ENCODE measurements at places on chromosomes 5 and 9. TPM values are rescaled to one million over a fixed set of nuclear protein-coding genes. Genes with fewer than 3 reads are reported as not detected.

GRCh38 chr5:139600336-139600949 lies 39.3 kb downstream of the UBE2D2 start:
- H3K4me3 ChIP-seq, result no peak overlapping the region
- H3K4me1 ChIP-seq, result peaks cover 3% of the 10 kb centered on the region
- H3K36me3 ChIP-seq, result peaks cover 29% of the 10 kb centered on the region
- no peak for DNase-seq
- no peak overlapping the region for H3K27ac ChIP-seq

- DNase-seq, result no peak
- peaks cover 17% of the 10 kb centered on the region for H3K4me1 ChIP-seq
- H3K4me3 ChIP-seq, result no peak overlapping the region
- H3K36me3 ChIP-seq, result no peaks in the 10 kb centered on the region
Observed at GRCh38 chr5:151904909-151905308, 19.7 kb downstream of the GLRA1 start.

The PCDHGB2 gene
- total RNA-seq, result 5.0 TPM

The PCDHB9 gene
- total RNA-seq, result 2.1 TPM

GRCh38 chr9:37800631-37801286 lies at the start of gene DCAF10:
Gene DCAF10 (plus strand): TSS chr9:37800797. CDS start chr9:37800867, 70 bp downstream.
- no peaks in the 10 kb centered on the region for H3K27me3 ChIP-seq
- H3K36me3 ChIP-seq, result no peaks in the 10 kb centered on the region
- DNase-seq, result peak; percentile 96

GRCh38 chr5:66757219-66757833 lies 161.1 kb downstream of the MAST4 start:
- no peaks in the 10 kb centered on the region for H3K4me1 ChIP-seq
- no peak overlapping the region for H3K27ac ChIP-seq
- peak; percentile 7 for DNase-seq
- no peaks in the 10 kb centered on the region for H3K36me3 ChIP-seq
- no peak overlapping the region for H3K4me3 ChIP-seq

DNA sequence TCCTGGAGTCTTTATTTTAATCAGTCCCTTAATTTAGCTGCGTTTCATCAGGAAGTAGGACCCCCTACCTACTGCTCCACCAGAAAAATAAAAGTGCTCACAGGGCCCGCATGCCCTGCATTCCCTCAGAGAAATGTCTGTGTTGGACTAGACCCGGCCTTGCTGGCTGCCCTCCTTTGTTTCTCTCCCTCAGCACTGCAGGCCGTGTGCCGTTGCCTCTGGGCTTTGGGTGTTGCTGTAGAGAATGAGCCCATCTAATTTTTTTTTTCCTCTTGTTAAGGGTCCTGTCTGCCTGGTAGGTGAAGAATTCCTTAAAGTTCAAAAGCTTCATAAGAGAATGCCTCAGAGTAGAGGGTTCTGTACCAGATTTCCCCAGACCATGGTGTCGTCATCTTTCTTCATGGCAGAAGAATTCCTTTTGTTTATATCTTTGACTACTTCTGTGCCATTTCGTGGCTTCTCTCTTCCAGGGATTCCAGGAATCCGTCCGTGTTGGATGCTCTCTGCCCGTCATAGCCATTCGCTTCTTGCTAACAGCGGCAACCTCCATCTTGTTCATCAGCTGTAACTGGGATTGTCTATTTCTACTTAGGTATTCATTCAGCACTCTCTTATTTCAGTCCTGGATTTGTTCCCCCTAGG lies 49.8 kb upstream of the ANGPTL2 start:
- H3K4me1 ChIP-seq, result peaks cover 10% of the 10 kb centered on the region
- no peak overlapping the region for H3K4me3 ChIP-seq
- DNase-seq, result no peak
- H3K27ac ChIP-seq, result peak overlapping the region; percentile 63
- peaks cover 20% of the 10 kb centered on the region for H3K36me3 ChIP-seq

The EIF4E1B gene
- total RNA-seq, result not detected

The SPATA6L gene
- total RNA-seq, result 0.23 TPM

DNA sequence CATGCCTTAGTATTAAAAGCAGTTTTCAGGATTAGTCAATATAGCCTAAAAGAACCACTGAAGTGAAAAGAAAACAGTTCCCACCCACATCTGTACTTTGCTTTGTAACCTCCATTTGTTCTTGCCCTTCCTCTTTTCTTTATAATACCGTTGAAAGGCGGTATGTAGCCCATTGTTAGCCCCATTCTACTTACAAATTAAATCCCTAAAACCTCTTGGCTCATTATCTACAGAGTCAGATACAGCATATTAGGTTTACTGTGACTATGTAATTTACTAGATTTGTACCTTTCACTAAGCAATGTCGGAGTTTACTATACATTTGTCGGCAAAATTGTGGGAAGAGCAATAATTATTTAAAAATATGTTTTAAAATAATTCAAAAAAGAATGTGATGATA lies 17.3 kb downstream of the ALDH1A1 start:
- H3K27ac ChIP-seq, result no peak overlapping the region
- H3K4me1 ChIP-seq, result peaks cover 9% of the 10 kb centered on the region
- peaks cover 4% of the 10 kb centered on the region for H3K36me3 ChIP-seq
- no peaks in the 10 kb centered on the region for H3K27me3 ChIP-seq

DNA sequence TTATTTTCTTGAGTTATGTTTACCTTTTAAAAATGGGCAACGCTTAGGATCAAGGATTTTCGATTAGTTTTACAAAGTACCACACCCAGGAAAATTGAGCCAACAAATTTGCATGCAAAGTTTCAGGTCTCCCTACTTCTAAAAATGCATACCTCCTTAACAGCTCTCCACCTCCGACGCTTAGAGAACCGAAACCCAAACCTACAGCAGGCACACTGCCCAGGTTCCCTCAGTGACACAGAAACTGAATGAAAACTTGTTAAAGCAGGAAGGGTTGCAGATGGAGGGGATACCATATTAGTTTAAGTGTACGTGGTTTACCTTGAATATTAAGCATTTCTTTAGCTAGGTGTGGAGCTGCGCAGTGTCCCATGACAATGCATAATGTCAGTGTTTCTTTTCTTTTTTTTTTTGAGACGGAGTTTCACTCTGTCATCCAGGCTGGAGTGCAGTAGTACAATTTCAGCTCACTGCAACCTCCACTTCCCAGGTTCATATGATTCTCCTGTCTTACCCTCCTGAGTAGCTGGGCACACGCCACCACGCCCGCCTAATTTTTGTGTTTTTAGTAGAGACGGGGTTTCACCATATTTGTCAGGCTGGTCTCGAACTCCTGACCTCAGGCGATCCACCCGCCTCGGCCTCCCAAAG lies 1.6 kb upstream of the SUB1 start:
- DNase-seq, result no peak
- no peaks in the 10 kb centered on the region for H3K27me3 ChIP-seq
- H3K27ac ChIP-seq, result no peak overlapping the region
- peaks cover 5% of the 10 kb centered on the region for H3K36me3 ChIP-seq
- H3K4me1 ChIP-seq, result peaks cover 14% of the 10 kb centered on the region

The MIGA2 gene
- total RNA-seq, result 27.0 TPM

The GABRG2 gene
- 0.50 TPM for total RNA-seq

The MAMDC2 gene
- total RNA-seq, result 118 TPM

The OTP gene
- not detected for total RNA-seq

- DNase-seq, result no peak
- no peaks in the 10 kb centered on the region for H3K4me1 ChIP-seq
- H3K36me3 ChIP-seq, result no peaks in the 10 kb centered on the region
- H3K4me3 ChIP-seq, result no peak overlapping the region
Observed at GRCh38 chr9:25889661-25890060, 211.4 kb upstream of the TUSC1 start.

GRCh38 chr5:124061663-124062062 lies 549.7 kb downstream of the CSNK1G3 start:
- no peak overlapping the region for H3K4me3 ChIP-seq
- DNase-seq, result no peak
- no peaks in the 10 kb centered on the region for H3K27me3 ChIP-seq

DNA sequence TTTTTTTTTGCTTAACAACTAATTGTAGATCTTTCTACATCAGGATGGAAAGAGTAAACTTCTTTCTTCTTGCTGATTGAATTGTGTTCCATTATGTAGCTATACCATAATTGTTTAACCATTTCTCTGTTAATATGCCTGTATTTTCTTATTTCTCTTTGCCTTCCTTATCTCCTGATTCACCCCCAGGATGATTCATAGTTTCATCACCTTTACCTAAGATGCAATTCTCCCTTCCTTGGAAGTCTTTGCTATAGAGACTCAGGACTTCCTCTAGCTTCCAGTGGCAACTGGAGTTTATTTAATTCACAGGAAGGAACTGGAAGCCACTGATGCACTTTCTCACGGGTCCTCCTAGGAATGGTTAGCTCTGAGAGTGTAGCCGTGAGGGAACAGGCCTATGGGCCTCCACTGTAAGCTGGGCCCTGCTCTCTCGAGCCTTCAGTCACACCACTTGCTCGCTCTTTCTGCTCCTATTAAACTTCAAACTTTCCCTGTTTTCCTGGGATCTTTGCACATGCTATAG lies 83.1 kb downstream of the FGF1 start:
- H3K4me3 ChIP-seq, result no peak overlapping the region
- H3K27me3 ChIP-seq, result no peaks in the 10 kb centered on the region
- H3K4me1 ChIP-seq, result peaks cover 27% of the 10 kb centered on the region
- no peak for DNase-seq
- no peak overlapping the region for H3K27ac ChIP-seq
- no peaks in the 10 kb centered on the region for H3K36me3 ChIP-seq

DNA sequence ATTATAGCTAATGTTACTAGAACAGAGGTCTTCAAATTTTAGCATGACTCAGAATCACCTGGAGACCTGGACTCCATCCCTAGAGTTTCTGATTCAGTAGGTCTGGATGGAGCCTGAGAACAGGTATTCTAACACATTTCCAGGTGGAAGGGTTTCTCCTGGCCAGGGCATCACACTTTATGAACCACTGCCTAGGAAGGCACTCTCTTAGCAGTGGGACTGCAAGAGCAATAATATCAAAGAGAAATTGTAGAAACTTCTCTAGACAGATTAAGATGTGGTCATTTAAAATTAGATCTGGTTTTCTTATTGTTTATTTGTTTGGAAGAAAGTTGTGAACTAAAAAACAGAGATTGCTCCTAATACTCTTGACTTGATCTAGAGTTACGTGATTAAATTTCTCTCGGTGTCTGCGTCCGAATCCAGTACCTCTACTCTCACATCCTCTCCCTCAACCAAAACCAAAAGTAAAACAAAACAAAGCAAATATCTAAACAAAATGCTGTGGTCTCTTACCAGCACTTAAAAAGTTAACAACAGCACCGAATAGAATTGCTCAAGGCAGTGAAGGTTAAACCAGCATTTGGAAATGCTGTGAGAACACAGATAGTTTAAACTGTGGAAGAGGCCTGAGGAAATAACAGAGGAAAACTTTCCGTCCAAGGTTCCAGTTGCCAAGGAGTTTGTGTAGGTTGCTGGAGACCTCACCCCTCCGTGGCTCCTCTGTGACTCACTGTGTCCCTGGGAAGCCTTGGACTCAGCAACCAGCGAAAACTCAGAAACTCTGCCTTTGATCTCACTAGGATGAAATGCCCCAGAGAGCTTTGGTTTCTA lies 193.4 kb downstream of the ARRDC3 start:
- peaks cover 22% of the 10 kb centered on the region for H3K4me1 ChIP-seq
- no peak for DNase-seq
- H3K27ac ChIP-seq, result peak overlapping the region; percentile 79
- H3K4me3 ChIP-seq, result peak overlapping the region; percentile 40

- DNase-seq, result no peak
- no peak overlapping the region for H3K27ac ChIP-seq
- H3K36me3 ChIP-seq, result no peaks in the 10 kb centered on the region
- no peaks in the 10 kb centered on the region for H3K4me1 ChIP-seq
Observed at GRCh38 chr5:43204958-43205357, 12.9 kb downstream of the NIM1K start.

The PCA3 gene
- total RNA-seq, result 0.65 TPM

The RAB24 gene
- total RNA-seq, result 35.4 TPM

- no peaks in the 10 kb centered on the region for H3K27me3 ChIP-seq
- H3K36me3 ChIP-seq, result no peaks in the 10 kb centered on the region
- H3K4me3 ChIP-seq, result no peak overlapping the region
- H3K27ac ChIP-seq, result no peak overlapping the region
Observed at GRCh38 chr5:20470997-20471396, 483.0 kb upstream of the CDH18 start.

The RNF224 gene
- total RNA-seq, result not detected

GRCh38 chr9:104386013-104386412 lies 118.0 kb upstream of the OR13F1 start:
- no peak overlapping the region for H3K27ac ChIP-seq
- no peak for DNase-seq
- H3K4me3 ChIP-seq, result no peak overlapping the region
- no peaks in the 10 kb centered on the region for H3K27me3 ChIP-seq
- H3K36me3 ChIP-seq, result no peaks in the 10 kb centered on the region
- no peaks in the 10 kb centered on the region for H3K4me1 ChIP-seq

The TCOF1 gene
- 27.4 TPM for total RNA-seq

The MEGF10 gene
- total RNA-seq, result 1.2 TPM

The ADGRV1 gene
- 0.42 TPM for total RNA-seq

The TRPM3 gene
- 0.17 TPM for total RNA-seq

The VCAN gene
- 117 TPM for total RNA-seq

DNA sequence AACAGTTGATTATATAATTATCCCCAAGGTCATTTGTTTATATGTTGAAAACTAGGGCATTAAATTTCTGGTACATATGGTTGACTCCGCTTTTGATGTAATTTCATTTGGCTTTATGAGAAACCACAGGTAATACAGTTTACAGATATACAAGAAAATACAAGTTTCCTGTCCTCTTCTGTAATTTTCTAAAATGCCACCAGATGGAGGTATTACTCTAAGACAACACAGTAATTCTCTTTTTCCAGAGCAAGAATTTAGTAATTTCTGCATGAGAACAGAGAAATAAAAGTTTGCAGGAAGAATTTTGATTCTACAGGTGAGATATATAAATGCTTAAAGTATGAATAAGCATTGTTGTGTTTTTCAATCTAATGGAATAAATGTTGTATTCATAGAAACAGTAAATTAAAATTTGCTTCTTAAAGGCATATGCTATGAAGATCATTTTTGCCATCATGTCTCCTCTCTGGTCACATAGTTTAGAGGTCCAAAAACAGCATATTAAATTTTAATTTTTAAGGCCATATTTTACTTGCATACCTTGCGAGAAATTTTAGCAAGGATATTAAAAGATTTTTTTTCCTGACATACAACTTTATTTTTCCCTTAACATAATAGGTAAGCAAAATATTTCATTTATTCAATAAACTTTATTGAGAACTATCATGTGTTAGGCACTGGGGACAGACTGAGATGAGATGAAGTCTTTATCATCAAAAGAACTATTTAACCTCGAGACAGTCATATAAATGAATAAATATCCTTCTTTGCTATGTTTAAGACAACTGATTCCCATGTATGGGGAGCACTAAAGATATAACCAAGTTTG lies 22.7 kb downstream of the CHD1 start:
- peaks cover 28% of the 10 kb centered on the region for H3K36me3 ChIP-seq

Data from esophagus muscularis mucosa (tissue), 4 donors.